ENCODE measurements at places on chromosomes 5 and 9.

GRCh38 chr5:98735806-98736507 lies 37.5 kb upstream of the RGMB start:
- no peak for DNase-seq

DNA sequence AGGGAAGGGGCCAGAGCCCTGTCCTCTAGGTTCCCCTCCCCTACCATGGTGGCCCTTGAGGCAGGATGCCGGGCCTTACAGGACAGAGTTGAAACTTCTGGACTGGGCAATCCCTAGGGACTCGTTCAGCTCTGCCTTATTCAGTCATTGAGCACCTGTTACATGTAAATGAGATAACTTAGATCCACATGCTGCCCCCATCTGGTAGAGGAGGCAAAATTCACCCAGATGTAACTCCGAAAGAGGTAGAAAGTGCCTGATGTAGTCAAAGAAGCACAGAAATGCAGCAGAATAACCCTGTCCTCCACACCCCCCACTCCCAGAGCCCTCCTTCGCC lies 1.5 kb downstream of the GGTA1 start:
- DNase-seq: peak; percentile 85

GRCh38 chr9:109910671-109911518 lies 130.9 kb downstream of the PALM2AKAP2 start:
- DNase-seq: no peak

GRCh38 chr5:136457390-136458013 lies 92.2 kb upstream of the TRPC7 start:
- no peak for DNase-seq

GRCh38 chr5:107501965-107502675 lies 168.6 kb downstream of the EFNA5 start:
- no peak for DNase-seq

DNA sequence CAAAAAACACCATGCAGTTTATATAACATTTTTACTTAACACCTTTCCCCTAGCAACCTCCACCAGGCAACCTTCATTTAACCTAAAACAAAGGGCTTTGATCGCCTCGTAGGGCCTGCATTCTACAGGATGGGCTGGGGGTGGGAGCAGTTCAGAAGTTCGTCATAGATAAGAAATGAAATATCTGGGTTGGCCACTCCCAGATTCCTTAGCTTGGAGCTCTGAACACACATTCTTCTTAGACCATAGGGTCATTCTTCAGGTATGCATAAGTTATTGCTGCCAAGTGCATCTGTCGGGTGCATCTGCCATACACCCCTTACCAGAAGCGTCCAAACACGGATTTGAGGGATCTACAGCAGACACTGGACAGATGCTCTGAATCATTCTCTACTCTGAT lies 4.3 kb upstream of the SLC22A5 start:
- no peak for DNase-seq

DNA sequence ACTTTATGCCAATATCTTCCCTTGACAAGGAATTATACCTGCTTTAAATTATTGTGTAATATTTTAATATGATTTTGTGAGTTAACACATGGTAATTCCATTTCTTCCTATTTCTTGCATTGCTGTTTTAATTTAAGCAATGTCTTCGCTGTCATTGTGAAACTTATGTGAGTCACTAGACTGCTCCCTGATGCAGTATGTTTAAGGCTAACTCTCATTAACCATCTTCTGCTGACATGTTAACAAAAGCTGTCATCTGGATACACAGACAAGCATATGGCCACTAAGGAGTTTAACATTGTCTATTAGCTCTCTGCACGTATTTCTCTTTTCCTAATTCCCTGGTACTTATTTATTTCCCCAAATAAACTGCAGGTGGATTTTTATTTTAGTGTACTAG lies 980.8 kb upstream of the CTNND2 start:
- no peak for DNase-seq

- DNase-seq: no peak
These were observed 82.6 kb downstream of the AOPEP start for GRCh38 chr9:94808926-94809700.

GRCh38 chr9:112384690-112385089 lies 4.8 kb downstream of the HSDL2 start:
- DNase-seq: no peak

DNA sequence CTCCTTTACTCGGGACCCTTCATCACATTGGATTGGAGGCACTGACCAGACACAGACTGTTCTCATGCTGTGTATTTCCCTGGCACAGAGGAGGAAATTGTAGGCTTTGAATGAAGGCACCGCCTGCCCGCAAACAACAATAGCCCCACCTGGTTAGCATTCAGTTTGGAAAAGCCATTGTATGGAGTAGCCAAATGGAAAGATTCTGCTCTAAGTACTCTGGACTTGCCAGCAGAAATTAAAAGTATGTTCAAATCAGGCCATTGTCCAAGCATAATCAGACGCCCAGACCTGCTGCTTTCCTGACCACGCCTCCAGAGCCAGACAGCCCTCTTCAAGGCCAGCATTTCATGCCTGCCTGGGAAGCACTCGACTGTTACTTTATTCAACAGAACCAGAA lies 8.0 kb upstream of the SEMA4D start:
- DNase-seq: no peak

DNA sequence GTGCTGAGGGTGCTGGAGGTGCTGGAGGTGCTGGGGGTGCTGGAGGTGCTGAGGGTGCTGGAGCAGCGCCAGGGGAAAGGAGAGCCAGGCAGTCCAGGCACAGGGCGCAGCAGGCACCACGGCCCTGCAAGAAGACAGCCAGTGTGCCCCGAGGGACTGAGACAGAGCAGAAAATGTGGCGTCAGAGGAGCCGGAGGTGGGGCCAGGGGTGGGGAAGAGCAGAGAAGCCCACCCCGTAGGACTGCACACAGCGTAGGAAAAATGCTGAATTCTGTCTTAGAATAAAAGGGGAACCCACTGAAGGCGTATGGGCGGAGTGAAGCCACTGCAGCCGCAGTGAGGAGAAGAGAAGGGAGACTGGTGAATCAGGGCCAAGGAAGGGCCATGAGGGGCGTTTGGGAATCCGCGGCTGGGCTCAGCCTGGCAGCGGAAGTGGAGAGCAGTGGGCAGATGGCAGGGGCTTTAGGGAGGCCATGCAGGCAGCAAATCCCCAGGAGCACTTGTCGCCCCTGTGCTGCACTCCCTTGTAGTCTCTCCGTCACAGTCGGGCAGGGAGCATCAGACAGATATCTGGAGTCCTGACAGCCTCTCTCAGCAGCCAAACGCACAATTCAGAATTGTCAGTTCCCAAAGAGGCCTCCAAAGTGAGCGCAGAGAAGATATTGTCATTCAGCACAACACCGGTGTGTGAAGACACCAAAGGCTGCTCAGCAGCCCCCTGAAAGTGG lies 35.9 kb upstream of the LECT2 start:
- DNase-seq: no peak

DNA sequence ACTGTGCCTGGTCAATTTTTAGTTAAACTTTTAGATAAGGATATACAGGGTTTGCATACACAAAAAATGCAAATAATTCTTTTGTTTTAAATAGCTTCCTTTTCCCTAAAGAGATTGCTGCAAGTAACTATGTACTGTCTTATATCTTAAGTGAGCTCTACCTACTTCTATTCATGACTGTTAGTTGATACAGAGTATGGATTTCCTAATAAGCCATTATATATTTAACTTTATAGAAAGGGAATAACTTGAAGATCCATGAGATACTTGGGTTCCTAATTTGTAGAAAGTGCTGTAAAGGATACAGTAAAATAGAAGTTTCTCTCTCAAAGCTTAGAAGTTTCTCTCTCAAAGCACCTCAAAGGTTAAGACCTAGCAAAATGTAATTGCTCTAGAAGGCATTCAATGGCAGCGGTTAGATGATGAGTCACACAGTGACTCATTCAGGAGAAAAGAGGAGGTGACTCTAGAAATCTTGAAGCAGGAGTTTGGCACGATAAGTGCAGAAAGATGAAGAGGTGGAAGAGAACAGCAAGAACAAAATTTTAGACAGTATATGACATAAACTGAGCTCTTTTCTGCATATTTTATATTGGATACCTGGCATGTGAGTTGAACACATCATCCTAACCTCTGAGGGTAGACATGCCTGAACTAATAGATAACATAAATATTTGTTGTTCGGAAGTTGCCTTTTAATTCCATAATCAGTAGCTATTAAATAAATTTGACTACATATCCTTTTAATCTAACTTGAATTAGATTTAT lies 5.5 kb upstream of the DNAJC21 start:
- DNase-seq: no peak

DNA sequence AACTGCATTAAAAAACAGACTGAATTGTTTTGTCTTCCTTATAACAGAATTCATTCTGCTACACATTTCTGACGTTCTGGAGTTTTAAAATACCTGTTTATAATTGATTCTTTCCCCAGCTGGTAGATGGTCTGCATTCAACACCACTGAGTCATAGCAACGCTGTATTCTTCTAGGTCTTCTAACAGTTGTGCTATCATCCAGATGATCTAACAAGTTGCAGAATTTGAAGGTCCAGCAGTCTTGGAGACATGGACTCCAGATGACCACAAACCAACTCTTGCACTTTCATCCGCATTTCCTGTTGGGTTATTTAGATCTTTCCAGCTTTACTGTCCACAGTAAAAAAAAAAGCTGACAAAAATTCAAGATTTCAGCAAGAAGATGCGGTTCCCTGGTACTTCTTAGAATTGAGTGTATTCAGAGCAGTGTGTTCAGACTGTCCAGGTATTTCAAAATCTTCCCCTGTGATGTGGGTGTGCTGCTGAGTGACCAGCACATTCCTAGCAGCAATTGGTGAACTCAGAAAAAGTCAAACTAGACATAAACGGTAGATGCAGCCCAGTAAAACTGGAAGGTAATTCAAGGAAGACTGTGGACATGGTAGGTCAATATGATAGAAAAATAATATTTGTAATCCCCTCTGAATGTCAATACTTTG lies 50.2 kb downstream of the CSNK1A1 start:
- no peak for DNase-seq

GRCh38 chr5:147479949-147480348 lies 29.9 kb downstream of the DPYSL3 start:
- DNase-seq: no peak

- DNase-seq: no peak
These were observed 71.0 kb upstream of the FCN1 start for GRCh38 chr9:134988706-134989105.

GRCh38 chr9:20207176-20207575 lies 415.1 kb downstream of the MLLT3 start:
- no peak for DNase-seq

- DNase-seq: no peak
These were observed 113.3 kb upstream of the LHFPL2 start for GRCh38 chr5:78761840-78762239.

DNA sequence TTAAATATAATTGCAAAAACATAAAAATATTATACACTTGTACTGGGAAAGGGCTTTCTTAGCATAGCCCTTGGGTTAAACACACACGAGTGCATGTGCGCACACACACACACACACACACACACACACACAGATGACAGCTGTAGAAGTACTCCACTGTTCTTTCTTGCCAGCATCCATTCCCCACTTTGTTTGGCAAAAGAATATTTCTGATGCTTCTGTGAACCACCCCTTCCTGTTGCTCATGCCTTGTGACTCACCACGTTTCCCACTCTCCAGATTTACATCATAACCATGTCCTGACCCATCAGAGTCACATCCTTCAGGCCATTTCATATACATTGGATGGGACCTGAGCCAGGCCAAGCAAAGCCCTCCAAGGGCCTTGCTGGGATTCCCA lies 280.1 kb downstream of the DNAH5 start:
- DNase-seq: no peak

DNA sequence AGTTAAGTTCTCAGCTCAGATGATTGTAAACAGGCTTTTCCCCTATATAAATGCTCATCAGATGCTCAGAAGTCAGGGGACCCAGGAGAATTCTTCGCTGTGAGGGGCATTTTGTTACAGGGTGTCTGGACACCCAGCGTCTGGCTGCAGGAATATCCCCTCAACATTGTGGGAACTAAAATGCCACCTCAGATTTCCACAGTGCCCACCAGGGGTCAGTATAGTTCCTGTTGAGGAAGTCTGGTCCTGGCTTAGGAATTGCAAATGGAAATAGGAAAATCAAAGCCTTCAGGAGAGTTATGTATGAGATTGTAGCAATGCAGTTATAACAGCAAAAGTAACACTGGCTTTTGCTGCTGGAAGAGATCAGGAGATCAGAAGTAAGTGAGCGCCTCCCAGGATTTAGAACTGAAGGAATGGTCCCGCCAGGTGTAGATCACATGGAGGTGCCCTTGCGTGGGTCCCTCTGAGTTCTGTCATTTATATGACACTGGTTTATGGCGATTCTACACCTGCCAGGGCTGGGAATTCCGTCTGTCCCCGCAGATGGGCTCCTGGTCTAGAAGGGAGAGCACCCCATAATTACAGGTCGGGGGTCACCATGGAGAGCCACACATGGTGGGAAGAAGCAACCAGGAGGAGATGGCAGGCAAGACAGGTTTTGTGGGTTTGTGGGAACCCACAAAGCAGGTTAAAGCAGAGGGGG lies 47.1 kb upstream of the CTSL start:
- DNase-seq: peak; percentile 31

DNA sequence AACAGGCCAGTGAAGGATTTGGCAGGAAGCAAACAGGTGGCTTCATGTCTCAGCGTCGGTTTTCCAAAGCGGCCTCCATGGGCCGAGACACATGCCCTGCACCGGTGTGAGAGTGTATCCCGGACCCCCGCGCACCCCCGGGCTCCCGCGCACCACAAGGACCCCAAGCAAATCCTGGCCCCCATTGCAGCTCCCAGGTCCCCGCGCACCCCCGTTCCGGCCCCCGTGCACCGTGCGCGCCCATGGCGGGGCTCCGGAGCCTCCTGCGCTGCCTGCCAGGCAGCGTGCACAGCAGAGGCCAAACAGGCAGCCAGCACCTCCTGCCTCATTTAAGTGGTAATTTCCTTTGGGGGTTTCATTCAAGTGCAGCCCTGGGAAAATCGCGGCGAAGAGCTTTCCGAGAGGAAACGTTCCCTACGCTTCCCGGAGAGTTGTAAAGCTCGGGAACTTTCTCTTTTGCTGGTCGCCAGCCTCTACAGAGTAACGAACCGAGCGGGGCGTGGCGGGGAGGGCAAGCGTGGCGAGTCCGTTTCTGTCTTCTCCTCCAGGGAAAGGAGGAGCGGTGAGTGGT lies 145.5 kb upstream of the SLC24A2 start:
- no peak for DNase-seq

GRCh38 chr5:6737043-6737941 lies 24.1 kb downstream of the TENT4A start:
- DNase-seq: no peak

GRCh38 chr5:111976705-111977435 lies 219.9 kb upstream of the NREP start:
- no peak for DNase-seq

GRCh38 chr9:37005517-37006140 lies 28.4 kb downstream of the PAX5 start:
- no peak for DNase-seq

DNA sequence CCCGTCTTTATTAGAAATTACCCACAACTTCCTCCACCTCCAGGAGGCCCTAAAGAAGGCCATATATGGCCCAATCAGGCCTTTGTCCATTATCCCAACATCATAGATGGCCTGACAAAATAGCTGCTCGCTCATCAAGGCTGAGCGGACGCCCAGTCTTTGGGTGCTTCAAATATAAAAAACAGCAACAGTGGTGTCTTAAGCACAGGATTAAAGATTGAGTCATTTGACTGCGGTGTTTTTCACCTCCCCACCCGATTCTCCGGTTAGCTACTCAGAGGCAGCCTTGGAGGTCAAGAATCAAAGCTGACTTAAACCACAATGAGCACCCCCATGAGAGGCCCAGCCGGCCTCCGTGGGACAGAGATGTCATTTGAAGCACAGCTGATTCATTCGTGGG lies 18.8 kb downstream of the S1PR3 start:
- DNase-seq: no peak

- no peak for DNase-seq
These were observed 47.2 kb downstream of the MAST4 start for GRCh38 chr5:66643387-66643786.
